Fibroblast of villous mesenchyme (primary cell): ENCODE measurements at places on chromosomes 16 and 17. TPM values are rescaled to one million over a fixed set of nuclear protein-coding genes. Genes with fewer than 3 reads are reported as not detected.

The PDIA2 gene
- under 0.01 and 0.43 TPM in 2 replicates for total RNA-seq

The GP1BA gene
- not detected in 2 replicates for total RNA-seq

The GCGR gene
- not detected in 2 replicates for total RNA-seq

The NETO2 gene
- 13.9 and 14.7 TPM in 2 replicates for total RNA-seq

The CXCL16 gene
- 0.64 and 0.86 TPM in 2 replicates for total RNA-seq

The CALB2 gene
- under 0.01 and 0.97 TPM in 2 replicates for total RNA-seq

The SYCE1L gene
- total RNA-seq: 0.32 TPM in 1 of 2 replicates, not detected in the other

The SLC5A11 gene
- under 0.01 TPM in 1 of 2 replicates, not detected in the other for total RNA-seq

The KRTAP16-1 gene
- total RNA-seq: not detected in 2 replicates

The SLFN12L gene
- total RNA-seq: not detected in 2 replicates

The PIGQ gene
- 22.0 and 33.8 TPM in 2 replicates for total RNA-seq

The TTYH2 gene
- 1.3 TPM in 2 replicates for total RNA-seq

The CCL22 gene
- not detected in 2 replicates for total RNA-seq

The ABR gene
- 51.8 and 68.0 TPM in 2 replicates for total RNA-seq

The TP53TG3 gene
- total RNA-seq: 0.32 TPM in 1 of 2 replicates, not detected in the other

The OR1A1 gene
- not detected in 2 replicates for total RNA-seq

The TBC1D3K gene
- not detected in 2 replicates for total RNA-seq

The TNFRSF13B gene
- total RNA-seq: not detected in 2 replicates

The EME1 gene
- total RNA-seq: 4.5 and 4.7 TPM in 2 replicates

The KATNB1 gene
- total RNA-seq: 23.3 and 23.5 TPM in 2 replicates

The ACAP1 gene
- total RNA-seq: 1.9 and 3.9 TPM in 2 replicates

The ABCA3 gene
- total RNA-seq: 0.43 and 0.97 TPM in 2 replicates

The VTN gene
- total RNA-seq: 5.2 and 10.0 TPM in 2 replicates

The ATAD5 gene
- total RNA-seq: 3.9 and 4.3 TPM in 2 replicates

The AIPL1 gene
- not detected in 2 replicates for total RNA-seq

The CCL13 gene
- total RNA-seq: not detected in 2 replicates

The RAB34 gene
- total RNA-seq: 148 and 185 TPM in 2 replicates
